CD4-positive, alpha-beta T cell treated with Interleukin-10 for 1 hour (primary cell): ENCODE measurements at places on chromosomes 7 and 10.

GRCh38 chr10:109892931-109893330, 30.4 kb downstream of the XPNPEP1 start:
- DNase-seq, result no peak

DNA sequence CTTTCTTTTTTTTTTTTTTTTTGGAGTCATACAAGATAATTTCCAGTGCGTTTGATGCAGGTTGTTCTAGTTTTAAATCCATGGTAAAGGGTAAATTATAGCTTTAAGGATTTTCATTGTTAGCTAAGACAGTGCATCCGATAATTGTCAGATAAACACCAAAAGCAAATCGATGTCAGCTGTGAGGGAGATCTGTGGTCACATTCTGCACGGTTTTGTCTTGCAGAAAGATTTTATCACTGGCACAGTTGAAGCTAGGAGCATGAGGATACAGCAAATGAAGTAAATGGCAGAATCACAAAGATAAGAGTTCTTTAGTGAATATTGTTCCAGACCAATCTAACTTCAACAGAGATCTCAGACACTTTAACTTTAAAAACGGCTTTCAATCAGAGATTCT, 648.8 kb upstream of the COBL start:
- DNase-seq, result no peak

- DNase-seq, result no peak
These were observed 27.8 kb downstream of the DIP2C start for GRCh38 chr10:661597-662222.

- no peak for DNase-seq
These were observed 7.9 kb upstream of the ZNF746 start for GRCh38 chr7:149505551-149505950.

GRCh38 chr10:51297438-51297837, 223.2 kb downstream of the PRKG1 start:
- DNase-seq, result no peak

DNA sequence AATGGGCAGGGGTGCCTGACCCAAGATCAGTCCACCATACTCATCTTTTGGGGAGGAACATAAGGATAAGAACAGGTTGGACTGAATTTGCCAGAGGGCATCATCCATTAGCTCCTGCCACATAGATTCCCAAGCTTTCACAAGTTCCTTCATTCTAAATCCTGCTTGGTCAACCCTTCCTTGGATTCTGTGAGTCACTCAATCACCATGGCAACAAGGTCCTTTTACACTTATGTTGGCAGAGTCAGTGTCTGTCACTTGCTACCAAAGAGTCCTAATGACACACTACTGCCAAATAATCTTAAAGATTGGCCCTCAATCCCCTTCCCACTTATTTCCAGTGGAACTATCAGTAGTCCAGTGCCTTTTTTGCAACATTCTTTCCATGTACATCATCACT, 5.0 kb upstream of the LGI1 start:
- no peak for DNase-seq

GRCh38 chr7:108268200-108268820, 138.1 kb upstream of the LAMB4 start:
- no peak for DNase-seq

DNA sequence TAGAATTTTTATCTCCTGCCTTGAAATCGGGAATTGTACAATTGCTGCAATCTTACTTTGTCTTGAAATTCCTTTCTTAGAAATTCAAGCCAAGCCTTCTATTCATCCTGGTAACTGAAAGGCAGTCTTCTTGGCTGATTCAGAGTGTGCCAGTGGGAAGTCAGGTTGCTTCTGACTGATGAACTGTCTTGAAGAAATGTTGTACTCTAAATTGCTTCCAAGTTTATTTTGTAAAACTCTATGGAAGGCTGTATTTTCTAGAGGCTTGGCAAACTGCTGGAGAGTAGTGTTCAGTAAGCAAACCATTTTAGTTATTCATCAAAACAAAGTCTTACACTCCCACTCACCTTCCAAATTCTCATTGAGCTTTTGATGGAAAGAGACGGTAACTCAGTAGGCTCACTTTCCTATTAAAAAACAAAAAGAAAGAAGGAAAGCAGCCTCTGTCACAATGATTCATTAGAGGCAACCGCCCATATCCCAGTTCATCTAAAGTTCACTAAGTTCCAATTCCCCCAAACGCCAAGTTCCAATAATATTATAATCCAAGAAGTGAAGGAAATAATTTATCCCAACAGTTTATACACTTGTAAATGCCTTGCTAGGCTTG, 187.9 kb upstream of the MALRD1 start:
- DNase-seq, result no peak

GRCh38 chr10:126949161-126949503, 43.9 kb downstream of the DOCK1 start:
- no peak for DNase-seq
